ENCODE measurements at places on chromosomes 1 and 21.

- no peak for DNase-seq
- H3K4me1 ChIP-seq, result no peaks in the 10 kb centered on the region
- no peak overlapping the region for H3K27ac ChIP-seq
- H3K4me3 ChIP-seq, result no peak overlapping the region
- no peaks in the 10 kb centered on the region for H3K36me3 ChIP-seq
Measured at GRCh38 chr21:39601187-39601928, 11.4 kb upstream of the B3GALT5 start.

DNA sequence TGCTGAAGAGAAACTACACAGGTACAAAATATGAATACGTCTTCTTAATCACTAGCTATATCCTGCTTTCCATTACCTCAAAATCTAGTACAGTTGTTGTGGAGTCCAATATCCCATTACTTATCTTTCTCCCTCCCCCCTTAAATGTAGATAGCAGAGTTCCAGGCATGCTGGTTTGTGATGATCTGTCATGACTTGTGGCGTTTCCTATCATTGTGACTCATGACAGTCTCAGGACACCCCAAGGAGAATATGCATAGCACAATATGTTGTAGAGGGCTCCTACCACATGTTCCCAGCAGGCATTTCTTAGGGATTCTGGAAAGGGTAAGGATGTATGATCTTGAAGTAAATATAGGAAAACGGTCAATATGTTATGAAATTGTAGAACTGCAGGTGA is 206.9 kb downstream of the USH2A start:
- no peak for DNase-seq
- H3K4me3 ChIP-seq, result no peak overlapping the region
- H3K27me3 ChIP-seq, result no peaks in the 10 kb centered on the region
- no peak overlapping the region for H3K27ac ChIP-seq
- no peaks in the 10 kb centered on the region for H3K4me1 ChIP-seq

GRCh38 chr1:86140281-86140880 is 16.2 kb downstream of the COL24A1 start:
- no peaks in the 10 kb centered on the region for H3K27me3 ChIP-seq
- no peaks in the 10 kb centered on the region for H3K36me3 ChIP-seq
- DNase-seq, result no peak
- H3K4me3 ChIP-seq, result no peak overlapping the region
- no peaks in the 10 kb centered on the region for H3K4me1 ChIP-seq
- no peak overlapping the region for H3K27ac ChIP-seq

- H3K36me3 ChIP-seq, result peaks cover 51% of the 10 kb centered on the region
- H3K4me3 ChIP-seq, result peak overlapping the region; percentile 93
- H3K27ac ChIP-seq, result peak overlapping the region; percentile 86
- no peak for DNase-seq
- peaks cover 73% of the 10 kb centered on the region for H3K4me1 ChIP-seq
- H3K27me3 ChIP-seq, result no peaks in the 10 kb centered on the region
Measured at GRCh38 chr1:111621050-111621449, 1.5 kb downstream of the RAP1A start.

DNA sequence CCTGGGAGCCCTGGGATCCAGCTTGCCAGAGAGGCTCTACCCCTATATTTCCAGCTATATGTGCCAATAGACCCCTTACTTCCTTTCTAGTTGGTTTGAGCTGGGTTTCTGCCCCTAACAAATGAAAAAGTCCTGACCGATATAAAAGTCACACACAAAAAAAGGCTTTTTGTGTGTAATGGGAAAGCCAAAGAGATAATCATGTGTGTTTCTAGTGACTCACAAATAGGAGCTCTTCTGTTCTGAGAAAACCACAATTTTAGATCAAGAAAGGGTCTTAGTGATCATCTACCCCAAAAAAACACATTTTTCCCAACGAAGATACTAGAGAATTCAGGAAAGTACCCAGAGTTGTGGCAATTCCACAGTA is 23.0 kb upstream of the PLEKHA6 start:
- DNase-seq, result no peak
- no peak overlapping the region for H3K4me3 ChIP-seq
- peaks cover 32% of the 10 kb centered on the region for H3K27me3 ChIP-seq
- no peaks in the 10 kb centered on the region for H3K36me3 ChIP-seq
- H3K27ac ChIP-seq, result no peak overlapping the region

DNA sequence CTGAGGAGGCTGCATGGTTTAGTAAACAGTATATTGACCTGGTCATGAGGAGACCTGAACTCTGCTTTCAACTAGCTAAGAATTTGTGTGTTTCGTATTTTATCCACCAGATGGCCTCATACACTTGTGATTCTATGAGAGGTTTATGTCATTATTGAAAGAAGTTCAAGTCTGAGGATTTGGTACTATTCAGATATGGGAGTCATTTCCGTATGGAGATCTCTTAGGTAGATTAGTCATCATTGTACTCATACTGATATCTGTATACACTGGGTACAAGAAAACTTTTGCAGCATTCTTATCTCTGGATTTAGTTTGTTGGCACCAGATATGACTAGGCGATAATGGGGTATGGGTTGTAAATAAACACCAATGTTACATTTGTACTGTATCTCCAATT is 26.6 kb downstream of the ATF6 start:
- H3K27me3 ChIP-seq, result no peaks in the 10 kb centered on the region
- peak overlapping the region; percentile 2 for H3K27ac ChIP-seq
- H3K4me1 ChIP-seq, result peaks cover 31% of the 10 kb centered on the region
- peaks cover 62% of the 10 kb centered on the region for H3K36me3 ChIP-seq
- H3K4me3 ChIP-seq, result no peak overlapping the region

DNA sequence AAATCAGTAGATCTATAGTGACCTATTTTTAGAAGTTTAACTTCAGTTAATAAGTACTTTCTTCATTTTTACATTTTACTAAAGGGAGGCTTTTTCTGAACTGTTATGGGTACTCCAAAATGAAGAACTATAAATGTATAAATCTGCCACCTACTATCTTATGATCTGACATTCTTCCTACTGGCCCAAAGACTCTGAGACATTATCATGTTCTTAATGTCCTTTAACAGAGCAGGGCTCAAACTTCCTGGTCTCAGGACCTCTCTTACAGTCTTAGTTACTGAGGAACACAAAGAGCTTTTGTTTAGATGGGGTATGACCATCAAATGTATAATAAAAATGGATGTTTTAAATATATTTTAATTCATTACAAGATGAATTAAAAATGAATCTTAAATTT is 8.9 kb downstream of the TRIM33 start:
- H3K36me3 ChIP-seq, result peaks cover 54% of the 10 kb centered on the region
- no peaks in the 10 kb centered on the region for H3K27me3 ChIP-seq
- no peak overlapping the region for H3K4me3 ChIP-seq
- no peak overlapping the region for H3K27ac ChIP-seq
- no peak for DNase-seq

DNA sequence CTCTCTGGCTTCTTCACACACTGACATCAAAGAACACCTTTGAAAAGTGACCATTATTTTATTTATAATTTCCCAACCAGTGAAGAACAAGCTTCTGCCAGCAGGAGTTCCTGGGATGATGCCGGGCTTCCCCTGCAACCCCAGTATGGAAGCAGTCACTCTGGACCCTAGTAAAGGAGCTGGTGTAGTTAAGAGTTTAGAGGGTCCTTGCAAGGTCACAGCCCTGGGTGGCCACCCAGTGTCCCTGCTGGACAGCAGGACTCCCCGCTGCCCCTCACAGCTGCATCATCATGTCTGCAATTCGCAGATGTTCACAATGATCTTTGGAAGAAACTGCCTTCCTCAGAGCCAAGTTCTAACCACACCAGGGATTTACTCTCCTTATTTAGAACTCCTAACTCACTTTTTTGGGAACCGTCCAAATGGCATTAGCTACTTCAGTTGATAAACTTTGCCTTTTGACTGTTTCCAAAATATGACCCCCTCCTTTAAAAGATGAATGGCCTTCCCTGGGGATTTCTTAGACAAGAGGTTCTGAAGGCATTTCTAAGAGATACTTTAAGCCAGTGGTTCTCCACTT is 90.6 kb downstream of the HIVEP3 start:
- no peak overlapping the region for H3K4me3 ChIP-seq
- no peak for DNase-seq
- no peaks in the 10 kb centered on the region for H3K27me3 ChIP-seq
- H3K4me1 ChIP-seq, result peaks cover under 1% of the 10 kb centered on the region

- peaks cover 76% of the 10 kb centered on the region for H3K36me3 ChIP-seq
- no peak overlapping the region for H3K27ac ChIP-seq
- no peak for DNase-seq
- H3K27me3 ChIP-seq, result no peaks in the 10 kb centered on the region
Measured at GRCh38 chr1:89687254-89687653, 54.3 kb downstream of the LRRC8C start.

- no peak for DNase-seq
- H3K4me1 ChIP-seq, result no peaks in the 10 kb centered on the region
- no peak overlapping the region for H3K4me3 ChIP-seq
- no peak overlapping the region for H3K27ac ChIP-seq
- H3K27me3 ChIP-seq, result no peaks in the 10 kb centered on the region
Measured at GRCh38 chr1:71908303-71908702, 374.0 kb downstream of the NEGR1 start.

GRCh38 chr1:79791488-79792218 is 785.1 kb upstream of the ADGRL4 start:
- no peak overlapping the region for H3K4me3 ChIP-seq
- no peak overlapping the region for H3K27ac ChIP-seq
- no peaks in the 10 kb centered on the region for H3K4me1 ChIP-seq
- no peaks in the 10 kb centered on the region for H3K36me3 ChIP-seq
- no peaks in the 10 kb centered on the region for H3K27me3 ChIP-seq
- no peak for DNase-seq

DNA sequence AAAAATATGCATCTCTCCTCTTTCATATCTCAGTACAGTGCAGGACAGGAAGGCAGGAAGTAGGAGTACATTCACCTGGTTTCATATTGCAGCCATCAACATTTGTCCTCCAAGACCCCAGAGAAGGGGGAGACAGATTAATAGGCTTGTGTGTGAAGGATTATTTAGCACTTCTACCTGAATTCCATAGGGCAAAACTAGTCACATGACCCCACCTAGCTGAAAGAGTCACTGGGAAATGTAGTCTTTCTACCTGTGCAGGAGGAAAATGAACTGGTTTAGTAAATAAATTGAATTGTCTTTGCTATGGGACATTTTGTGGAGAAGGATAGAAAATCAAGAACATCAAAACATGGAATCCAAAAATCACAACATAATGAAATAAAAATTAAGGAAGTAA is 13.9 kb upstream of the TRIM33 start:
- DNase-seq, result no peak
- no peak overlapping the region for H3K4me3 ChIP-seq
- no peak overlapping the region for H3K27ac ChIP-seq
- H3K36me3 ChIP-seq, result no peaks in the 10 kb centered on the region

DNA sequence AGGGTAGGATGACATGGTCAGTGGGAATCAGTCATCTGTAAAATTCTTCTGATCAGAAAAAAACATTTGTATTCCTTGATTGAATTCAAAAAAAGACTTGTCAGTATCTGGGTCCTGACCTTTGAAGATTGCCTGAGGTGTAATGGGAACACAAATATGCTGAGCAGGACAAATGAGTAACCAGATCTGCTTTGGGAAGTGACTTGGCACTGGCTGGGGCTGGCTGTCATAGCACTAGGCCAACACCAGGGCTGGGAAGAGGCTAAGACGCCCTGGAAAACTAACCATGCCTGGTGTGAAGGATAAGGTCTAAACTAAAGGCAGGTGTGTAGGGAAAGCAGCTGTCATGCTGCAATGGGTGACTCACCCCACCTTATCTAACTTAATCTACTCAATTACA is 452.9 kb upstream of the BEND5 start:
- no peaks in the 10 kb centered on the region for H3K27me3 ChIP-seq
- H3K27ac ChIP-seq, result no peak overlapping the region
- no peak for DNase-seq
- H3K36me3 ChIP-seq, result no peaks in the 10 kb centered on the region

DNA sequence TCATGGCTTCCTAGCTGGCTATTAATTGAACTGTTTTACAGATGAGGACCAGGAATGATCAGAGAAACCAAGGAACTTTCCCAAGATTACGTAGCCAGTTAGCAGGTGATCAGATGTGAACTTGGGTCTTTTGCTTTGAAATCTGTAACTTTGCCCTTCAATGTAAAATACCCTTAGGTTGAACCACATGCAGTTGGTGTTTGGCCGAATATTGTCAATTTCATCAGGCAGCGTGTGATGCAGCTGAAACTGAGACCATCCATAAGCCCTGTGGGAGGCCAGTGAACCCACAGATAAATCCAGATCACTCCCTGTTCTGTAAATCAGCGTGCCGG is 150.8 kb downstream of the ETS2 start:
- peaks cover 31% of the 10 kb centered on the region for H3K4me1 ChIP-seq
- no peak overlapping the region for H3K27ac ChIP-seq
- H3K36me3 ChIP-seq, result peaks cover 4% of the 10 kb centered on the region
- peaks cover 9% of the 10 kb centered on the region for H3K27me3 ChIP-seq

GRCh38 chr21:35628316-35628715 is 432.0 kb downstream of the SETD4 start:
- H3K36me3 ChIP-seq, result no peaks in the 10 kb centered on the region
- peaks cover 19% of the 10 kb centered on the region for H3K27me3 ChIP-seq
- H3K4me1 ChIP-seq, result no peaks in the 10 kb centered on the region
- no peak for DNase-seq
- H3K4me3 ChIP-seq, result no peak overlapping the region

DNA sequence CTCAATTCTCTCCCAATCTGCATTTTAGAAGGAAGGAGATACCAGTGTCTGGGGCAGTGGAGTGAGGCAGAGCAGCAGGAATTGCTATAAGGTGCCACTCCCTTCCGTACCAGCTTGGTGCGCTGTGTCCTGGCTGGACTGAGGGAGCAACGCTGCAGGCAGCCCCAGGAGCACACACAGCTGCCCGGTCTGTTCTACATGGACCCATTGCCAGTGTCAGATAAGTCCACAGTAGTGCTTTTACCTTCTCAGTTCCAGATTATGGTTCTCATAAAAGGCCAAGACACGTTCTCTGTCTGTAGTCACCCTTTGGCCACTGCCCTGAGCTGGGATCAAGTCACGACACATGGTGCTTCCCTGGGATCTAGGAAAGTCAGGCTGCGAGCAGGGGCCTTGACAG is 44.1 kb upstream of the BARHL2 start:
- H3K27ac ChIP-seq, result no peak overlapping the region
- H3K4me3 ChIP-seq, result no peak overlapping the region
- peaks cover 21% of the 10 kb centered on the region for H3K27me3 ChIP-seq
- H3K4me1 ChIP-seq, result peaks cover 3% of the 10 kb centered on the region

DNA sequence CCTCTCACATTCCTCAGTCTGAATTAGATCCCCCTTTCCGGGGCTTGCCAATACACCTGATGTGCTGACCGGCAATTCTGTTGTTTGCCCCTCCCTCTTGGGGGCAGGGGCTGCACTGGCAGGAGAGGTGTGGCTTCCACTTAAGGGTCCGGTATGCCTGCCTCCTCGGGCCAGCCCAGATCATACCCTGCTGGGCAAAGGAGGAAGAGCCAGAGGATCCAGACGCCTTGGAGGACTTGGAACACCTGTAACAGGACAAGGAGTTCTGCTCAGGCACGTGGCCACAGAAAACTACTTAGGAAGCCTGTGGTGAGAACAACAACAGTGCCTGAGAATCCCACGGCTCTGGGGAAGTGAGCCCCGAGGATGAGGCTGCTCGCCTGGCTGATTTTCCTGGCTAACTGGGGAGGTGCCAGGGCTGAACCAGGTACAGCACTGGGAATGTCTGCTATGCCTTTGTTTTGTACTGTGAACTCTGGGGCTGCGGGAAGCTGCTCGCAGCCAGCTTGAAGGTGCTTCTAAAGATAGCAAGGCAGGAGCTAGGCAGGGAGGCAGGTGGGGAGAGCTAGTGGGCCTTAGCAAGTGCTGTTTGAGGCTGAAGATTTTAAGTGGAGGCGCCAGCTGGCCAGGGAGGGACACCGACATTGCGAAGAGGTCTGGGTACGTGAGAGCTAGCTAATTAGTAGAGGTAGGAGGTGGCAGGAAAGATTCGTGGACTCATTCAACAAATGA is at the start of gene SMPDL3B:
Gene SMPDL3B (plus strand): TSS at position 183 of the 732 bp plus-strand sequence. CDS start 184 bp downstream, at position 367.
- peaks cover 47% of the 10 kb centered on the region for H3K4me1 ChIP-seq
- peak within 1 kb of the TSS; percentile 16 for H3K27ac ChIP-seq
- peaks cover 20% of the 10 kb centered on the region for H3K27me3 ChIP-seq
- H3K36me3 ChIP-seq, result peaks cover 2% of the 10 kb centered on the region
